Suppressor macrophage treated with lipopolysaccharide for 4 hours (primary cell): ENCODE measurements at places on chromosomes 1 and 21.

- DNase-seq: no peak
These were observed 42.3 kb downstream of the MAN1C1 start for GRCh38 chr1:25658791-25659431.

DNA sequence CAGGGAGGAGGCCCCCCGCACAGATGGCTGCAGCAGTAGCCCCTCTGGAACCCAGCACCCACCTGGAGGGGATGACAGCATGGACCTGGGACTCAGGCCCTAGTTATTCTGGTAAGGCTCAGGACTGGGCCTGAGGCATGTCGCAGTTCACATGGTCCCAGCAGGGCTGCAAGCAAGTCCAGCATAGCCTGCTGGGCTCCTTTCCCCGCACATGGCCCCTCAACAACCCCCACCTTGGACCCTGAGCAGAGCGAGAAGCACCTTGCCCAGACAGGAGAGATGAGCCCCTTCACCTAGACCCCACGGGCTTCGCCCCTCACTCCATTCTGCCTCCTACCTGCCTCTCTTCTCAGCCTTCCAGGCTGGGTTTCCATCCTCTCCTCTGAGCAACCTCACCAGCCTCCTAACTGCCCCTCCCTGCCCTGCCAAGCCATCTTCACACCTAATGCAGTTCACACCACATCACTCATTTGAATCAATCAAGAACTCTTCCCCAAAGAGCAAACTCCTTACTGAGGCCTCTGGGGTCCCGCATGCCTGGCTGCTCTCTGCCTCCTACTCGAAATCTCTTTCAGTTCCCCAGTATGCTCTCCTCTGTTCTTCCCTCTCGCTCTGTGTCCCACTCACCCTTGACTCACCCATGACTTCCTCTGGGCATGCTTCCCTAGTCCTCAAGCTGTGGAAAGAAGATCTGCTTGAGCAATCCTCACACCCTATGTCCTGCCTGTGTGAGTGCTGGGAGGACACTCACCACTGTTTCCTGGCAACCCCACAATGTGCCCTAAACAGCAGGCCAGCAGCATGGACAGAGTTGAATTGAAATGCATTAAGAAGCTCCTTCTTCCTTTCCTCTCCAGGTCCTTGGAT is 9.4 kb upstream of the THEMIS2 start:
- peak; percentile 98 for DNase-seq

- DNase-seq: no peak
These were observed 9.5 kb downstream of the ZSWIM5 start for GRCh38 chr1:45196863-45197262.

DNA sequence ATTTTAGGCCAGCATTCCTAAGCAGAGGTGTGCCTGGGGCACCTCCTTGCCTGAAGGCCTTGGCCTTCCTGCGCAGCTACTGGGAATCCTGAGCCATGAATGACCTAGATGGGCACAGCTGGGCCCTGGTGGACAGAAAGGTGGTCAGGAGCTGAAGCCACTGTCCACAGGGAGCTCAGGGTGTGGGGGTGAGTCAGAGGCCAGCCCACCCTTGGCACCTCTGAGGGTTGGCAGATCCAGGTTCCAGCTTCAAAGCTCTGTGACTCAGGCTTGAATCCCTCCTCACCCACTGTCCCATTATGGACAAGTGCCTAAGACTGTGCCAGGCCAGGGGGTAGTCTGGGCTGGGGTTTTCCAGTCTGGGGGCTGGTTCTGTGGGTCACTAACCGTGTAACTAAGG is 6.4 kb upstream of the EDN2 start:
- DNase-seq: no peak

- DNase-seq: no peak
These were observed 25.0 kb downstream of the CAPN2 start for GRCh38 chr1:223737342-223737741.

GRCh38 chr1:3671371-3672180 is 19.3 kb downstream of the TP73 start:
- no peak for DNase-seq

DNA sequence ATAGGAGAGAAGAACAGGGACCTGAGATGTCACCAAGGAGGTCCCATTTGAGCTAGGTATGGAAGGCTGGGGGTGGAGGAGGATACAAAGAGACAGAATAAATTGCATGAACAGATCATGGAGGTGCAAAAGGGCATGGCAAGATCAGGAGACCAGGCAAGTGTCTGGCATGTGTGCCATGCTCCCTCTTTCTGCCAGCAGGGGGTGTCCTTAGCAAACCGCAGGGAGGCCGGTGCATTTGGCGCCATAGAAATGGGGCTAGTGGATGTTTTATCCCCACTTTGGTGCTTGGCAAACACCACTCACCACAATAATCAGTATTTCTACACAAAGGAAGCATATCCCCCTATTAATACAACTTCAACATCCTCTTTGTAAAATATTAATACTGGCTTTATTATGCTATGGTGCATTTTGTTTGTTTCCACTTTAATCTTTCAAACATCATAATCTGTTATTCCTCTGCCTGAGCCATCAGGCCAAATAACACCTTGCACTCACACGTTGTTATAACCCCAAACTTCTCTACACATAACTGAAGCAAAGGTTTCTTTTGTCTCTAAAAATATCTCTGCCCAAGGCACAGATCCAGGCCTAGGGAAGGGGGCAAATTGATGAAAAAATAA is 25.9 kb downstream of the S100A6 start:
- DNase-seq: peak; percentile 53

GRCh38 chr1:115499253-115499652 is 142.5 kb upstream of the VANGL1 start:
- no peak for DNase-seq

GRCh38 chr1:89615676-89616598 is 17.0 kb upstream of the LRRC8C start:
- DNase-seq: peak; percentile 60

- DNase-seq: no peak
These were observed 25.1 kb upstream of the CLIC4 start for GRCh38 chr1:24720152-24720551.

DNA sequence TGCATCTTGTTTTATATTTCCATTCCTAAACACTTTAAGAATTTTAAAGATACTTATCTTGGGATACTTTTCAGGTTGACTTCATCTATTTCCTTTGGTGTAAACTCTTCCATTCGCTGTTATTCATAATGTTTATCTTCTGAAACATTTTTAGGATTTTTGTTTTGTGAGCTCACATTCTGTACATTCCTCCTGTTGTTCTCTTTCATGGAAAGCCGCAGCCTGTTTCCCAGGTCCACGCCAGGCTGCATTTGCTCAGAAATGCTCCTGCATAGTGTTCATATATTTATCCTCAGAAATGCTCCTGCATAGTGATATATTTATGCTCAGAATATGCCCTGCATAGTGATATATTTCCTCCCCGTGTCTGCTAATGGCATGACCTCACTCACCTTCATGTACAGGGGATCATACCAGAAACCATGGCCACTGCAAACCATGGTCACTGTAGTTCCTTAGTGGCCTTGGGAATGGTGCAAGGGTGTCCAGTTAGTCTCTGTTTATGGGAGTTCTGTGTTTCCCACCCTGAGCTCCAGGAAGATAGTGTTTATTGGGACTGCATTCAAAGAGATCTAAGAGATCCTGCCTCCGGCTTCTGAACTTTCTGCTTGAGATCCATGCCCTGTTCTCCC is 153.9 kb upstream of the GREM2 start:
- DNase-seq: no peak

DNA sequence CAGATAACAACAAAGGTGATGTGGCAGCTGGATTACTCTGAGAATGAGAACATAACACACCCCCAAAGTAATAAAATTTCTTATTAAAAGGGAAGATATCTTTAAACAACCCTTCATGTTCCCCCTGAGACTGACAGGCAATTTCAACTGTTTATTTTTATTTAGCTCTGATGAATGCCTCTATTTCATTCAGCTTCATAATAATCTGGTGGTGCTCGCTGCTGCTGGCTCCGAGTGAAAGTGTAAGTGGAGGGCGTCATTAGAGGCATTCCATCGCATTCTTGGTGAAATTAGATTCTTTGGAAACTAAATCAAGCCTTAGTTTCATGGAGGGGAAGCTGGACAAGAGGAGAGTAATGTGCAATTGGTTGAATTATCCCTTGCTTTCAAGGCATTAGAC is 128.9 kb downstream of the GRIK1 start:
- DNase-seq: no peak

GRCh38 chr1:69129538-69129937 is 438.2 kb upstream of the LRRC7 start:
- no peak for DNase-seq

DNA sequence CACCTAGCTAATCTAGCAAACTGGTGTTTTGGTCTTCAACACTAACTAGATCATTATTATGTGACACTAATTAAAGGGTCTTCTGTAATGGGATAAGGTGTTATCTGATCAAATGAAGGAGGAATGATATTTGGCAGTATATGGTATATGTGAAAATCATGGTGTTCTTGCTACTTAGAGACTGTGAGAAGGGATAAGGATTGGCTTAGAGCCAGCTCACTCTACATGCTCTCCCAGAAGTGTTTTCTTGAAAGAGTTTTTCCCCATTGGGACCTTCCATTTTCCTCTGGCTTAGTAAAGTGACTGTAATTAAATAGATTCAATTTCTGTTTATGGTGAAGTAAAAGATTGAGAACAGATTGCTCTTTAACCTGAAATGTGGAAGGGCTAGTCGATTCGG is 71.2 kb upstream of the RGL1 start:
- no peak for DNase-seq

- DNase-seq: no peak
These were observed 103.6 kb upstream of the SNX7 start for GRCh38 chr1:98557895-98558294.

GRCh38 chr1:4345094-4345493 is 309.3 kb upstream of the AJAP1 start:
- DNase-seq: no peak

- DNase-seq: peak; percentile 83
These were observed at the start of gene RCSD1 for GRCh38 chr1:167629681-167630567. Gene RCSD1 (plus strand): TSS chr1:167630232. CDS start chr1:167630424, 192 bp downstream.

- DNase-seq: peak; percentile 67
These were observed 19.2 kb downstream of the CRCT1 start for GRCh38 chr1:152533327-152533938.

DNA sequence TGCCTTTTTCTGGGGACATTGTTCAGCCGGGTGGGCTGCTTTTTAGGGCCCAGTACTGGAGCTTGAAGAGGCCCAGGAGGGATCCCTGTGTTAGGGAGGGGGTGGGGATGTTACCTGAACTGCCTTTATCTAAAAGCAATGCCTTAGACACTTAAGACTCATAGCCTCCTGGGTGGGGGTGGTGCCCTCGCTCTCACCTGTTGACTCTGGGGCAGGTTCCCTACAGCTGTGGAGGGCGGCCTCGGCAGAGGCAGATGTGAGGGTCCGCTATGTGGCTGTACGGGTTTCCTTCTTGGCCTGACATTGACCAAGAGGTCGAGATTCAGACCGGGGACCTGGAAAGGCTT is 716 bp downstream of the INAVA start:
- no peak for DNase-seq

DNA sequence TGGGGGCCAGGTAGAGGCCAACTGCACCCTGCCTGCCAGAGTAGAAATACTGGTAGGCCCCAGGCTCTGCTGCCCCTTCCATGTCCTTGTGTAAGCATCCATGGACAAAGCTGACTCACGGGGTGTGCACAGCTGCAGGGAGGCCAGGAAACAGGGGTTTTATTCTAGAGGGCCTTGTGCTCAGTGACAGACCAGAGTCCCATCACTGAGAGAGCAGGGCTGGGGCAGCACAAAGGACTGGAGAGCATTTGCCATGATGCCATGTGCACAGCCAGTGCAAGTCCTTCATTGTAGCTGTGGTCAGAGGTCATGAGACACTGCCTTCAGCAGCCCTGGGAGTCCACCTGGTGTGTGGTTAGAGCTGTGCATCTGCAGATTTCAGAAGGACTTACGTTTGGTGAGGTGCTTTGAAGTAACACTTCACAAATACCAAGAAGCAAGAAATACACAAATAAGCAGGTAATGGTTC is 8.1 kb downstream of the ARF1 start:
- DNase-seq: no peak

- DNase-seq: peak; percentile 92
These were observed 425.9 kb upstream of the RUNX1 start for GRCh38 chr21:35475009-35475408.

DNA sequence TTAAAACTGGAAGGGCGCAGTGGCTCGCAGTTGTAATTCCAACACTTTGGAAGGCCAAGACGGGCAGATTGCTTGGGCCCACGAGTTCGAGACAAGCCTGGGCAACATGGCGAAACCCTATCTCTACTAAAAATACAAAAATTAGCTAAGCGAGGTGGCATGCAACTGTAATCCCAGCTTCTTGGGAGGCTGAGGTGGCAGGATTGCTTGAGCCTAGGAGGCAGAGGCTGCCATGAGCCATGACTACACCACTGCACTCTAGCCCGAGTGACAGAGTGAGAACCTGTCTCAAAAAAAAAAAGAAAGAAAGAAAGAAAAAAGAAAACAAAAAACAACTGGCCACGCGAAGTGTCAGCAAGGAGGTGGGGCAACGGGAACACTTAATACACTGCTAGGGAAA is 6.3 kb downstream of the UBE2G2 start:
- no peak for DNase-seq

DNA sequence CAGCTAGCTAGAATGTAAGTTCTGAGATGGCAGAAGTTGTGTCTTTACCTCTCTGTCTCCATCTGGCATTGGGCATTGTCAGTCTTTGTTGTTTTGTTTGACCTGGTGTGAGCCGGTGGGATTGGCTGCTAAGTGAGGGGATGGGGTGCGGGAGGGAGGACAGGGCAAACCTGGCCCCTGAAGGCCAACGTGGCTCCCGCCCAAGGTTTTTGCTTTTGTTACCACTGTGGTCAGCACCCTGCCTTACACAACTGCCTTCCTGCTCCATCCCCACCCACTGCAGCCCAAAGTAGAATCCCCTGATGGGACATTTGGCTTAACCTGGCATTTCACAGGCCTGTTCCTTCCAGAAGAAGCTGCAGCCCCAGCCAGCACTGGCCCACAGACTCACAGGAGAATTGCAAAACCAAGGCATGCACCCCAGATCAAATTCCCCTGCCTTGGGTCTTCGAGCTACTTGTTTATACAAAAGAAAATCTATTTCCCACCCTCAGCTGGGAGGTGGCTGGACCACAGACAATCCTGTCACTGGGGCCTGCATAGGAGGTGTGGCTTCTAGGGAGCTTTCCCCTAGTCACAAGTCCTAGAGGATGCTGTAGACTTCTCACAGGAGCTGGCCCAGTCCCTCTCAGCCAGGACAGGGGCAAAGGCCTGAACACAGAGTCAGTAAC is 147.5 kb downstream of the TRABD2B start:
- DNase-seq: no peak

DNA sequence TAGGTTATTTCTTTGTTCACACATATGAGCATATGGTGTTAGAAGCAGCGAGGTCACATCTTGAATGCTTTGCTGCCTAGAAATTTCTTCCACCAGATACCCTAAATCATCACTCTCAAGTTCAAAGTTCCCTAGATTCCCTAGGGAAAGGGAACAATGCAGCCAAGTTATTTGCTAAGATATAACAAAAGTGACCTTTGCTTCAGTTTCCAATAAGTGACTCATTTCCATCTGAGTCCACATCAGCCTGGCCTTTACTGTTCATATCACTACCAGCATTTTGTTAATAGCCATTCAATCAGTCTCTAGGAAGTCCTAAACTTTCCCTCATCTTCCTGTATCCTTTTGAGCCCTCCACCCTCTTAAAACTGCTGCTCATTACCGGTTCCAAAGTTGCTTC is 1502.5 kb downstream of the KCNT2 start:
- no peak for DNase-seq

- no peak for DNase-seq
These were observed 70.5 kb upstream of the CTTNBP2NL start for GRCh38 chr1:112325504-112325903.

- no peak for DNase-seq
These were observed 986 bp upstream of the RNF186 start for GRCh38 chr1:19815801-19816736.
